Kidney (tissue), 22 donors: ENCODE measurements at places on chromosomes 5 and 9. TPM values are rescaled to one million over a fixed set of nuclear protein-coding genes. Genes with fewer than 3 reads are reported as not detected.

DNA sequence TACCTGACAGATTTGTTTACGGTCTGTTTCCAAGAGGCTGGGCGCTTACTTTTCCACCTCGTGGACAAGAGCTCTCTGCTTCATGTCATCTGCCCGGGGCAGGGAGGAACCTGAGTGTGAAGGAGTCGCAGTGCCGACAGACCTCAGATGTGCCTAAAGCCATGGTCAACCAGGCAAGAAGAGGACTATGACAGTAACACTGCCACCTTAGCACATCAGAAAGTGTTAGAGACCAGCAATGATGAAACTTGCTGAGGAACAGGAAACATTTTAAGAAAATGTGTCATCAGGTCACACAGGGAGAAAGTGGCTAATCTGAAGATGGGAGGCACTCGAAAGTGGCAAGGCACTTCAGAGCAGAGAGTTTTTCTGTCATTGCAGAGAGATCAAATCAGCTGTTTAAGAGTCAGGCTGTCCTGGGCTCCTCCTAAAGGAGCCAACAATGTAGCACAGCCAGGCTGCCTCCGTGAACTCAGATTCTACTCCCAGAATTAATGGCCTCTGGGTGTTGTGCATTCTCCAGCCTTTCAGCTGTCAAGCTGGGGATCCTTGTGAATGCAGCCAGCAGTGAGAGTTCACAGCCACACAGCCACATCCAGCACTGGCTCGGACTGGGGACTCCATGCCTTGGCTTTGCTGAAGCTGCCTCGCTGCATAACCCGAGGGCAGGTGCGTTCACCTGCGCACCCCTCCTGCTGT lies 94.6 kb downstream of the RAPGEF1 start:
- no peak overlapping the region for H3K27ac ChIP-seq
- no peaks in the 10 kb centered on the region for H3K36me3 ChIP-seq
- peaks cover 19% of the 10 kb centered on the region for H3K4me1 ChIP-seq

- H3K27ac ChIP-seq: no peak overlapping the region
- H3K4me1 ChIP-seq: no peaks in the 10 kb centered on the region
- H3K27me3 ChIP-seq: no peaks in the 10 kb centered on the region
- no peak overlapping the region for H3K4me3 ChIP-seq
- peak; percentile 76 for DNase-seq
- no peaks in the 10 kb centered on the region for H3K36me3 ChIP-seq
Observed at GRCh38 chr9:98380065-98380681, 124.7 kb upstream of the TBC1D2 start.

DNA sequence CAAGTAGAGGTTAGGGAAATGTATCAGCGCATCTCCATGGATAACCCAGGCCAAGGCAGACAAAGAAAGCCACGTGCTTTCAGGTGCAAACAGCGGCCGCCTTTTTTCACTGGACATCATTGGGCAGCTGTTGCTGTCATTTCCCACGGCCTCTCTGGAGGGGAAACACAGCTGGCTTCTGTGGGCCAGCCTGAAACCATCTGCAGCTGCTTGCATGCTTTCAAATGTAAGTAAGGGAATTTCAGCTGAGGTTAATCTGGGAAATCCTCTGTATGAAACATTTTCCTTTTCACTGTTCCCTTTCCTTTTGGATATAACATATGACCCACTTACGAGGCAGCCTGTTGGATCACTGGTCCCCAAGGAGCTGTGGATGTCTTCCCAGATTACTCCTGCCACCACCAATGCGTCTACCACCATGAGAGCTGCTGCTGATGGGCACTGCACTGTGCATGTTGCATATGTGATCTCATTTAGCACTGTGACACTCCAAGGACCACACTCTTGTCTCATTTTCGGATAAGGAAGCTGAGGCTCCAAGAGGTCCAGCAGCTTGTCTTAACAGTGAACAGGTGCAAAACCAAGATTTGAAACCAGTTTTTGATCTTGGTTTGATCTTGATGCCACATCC lies 106.3 kb downstream of the C9orf152 start:
- no peak overlapping the region for H3K27ac ChIP-seq
- peaks cover 4% of the 10 kb centered on the region for H3K36me3 ChIP-seq
- no peak overlapping the region for H3K4me3 ChIP-seq
- no peaks in the 10 kb centered on the region for H3K27me3 ChIP-seq
- DNase-seq: no peak
- peaks cover 6% of the 10 kb centered on the region for H3K4me1 ChIP-seq

- H3K36me3 ChIP-seq: no peaks in the 10 kb centered on the region
- no peak overlapping the region for H3K4me3 ChIP-seq
- H3K27me3 ChIP-seq: no peaks in the 10 kb centered on the region
Observed at GRCh38 chr5:87499478-87500410, 87.0 kb upstream of the CCNH start.

The FRMD3 gene
- 9.9 TPM for polyA plus RNA-seq

DNA sequence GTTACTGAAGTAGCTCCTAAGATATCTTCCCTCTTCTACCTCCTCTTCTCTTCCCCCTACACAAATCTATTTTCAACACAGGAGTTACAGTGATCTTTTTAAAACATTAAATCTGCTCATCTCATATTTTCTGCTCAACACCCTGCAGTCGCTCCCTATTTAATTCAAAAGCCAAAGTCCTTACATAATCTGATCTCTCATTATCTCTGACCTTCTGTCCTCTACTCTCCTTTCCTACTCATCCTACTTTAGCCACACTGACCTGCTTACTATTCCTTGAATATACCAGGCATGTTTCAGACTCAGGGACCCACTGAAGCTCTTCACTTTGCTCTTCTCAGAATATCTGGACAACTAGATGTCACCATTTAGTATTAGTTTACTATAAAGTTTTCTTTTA lies 87.9 kb downstream of the YTHDC2 start:
- H3K27me3 ChIP-seq: no peaks in the 10 kb centered on the region
- no peak for DNase-seq
- H3K4me3 ChIP-seq: no peak overlapping the region
- no peaks in the 10 kb centered on the region for H3K36me3 ChIP-seq

DNA sequence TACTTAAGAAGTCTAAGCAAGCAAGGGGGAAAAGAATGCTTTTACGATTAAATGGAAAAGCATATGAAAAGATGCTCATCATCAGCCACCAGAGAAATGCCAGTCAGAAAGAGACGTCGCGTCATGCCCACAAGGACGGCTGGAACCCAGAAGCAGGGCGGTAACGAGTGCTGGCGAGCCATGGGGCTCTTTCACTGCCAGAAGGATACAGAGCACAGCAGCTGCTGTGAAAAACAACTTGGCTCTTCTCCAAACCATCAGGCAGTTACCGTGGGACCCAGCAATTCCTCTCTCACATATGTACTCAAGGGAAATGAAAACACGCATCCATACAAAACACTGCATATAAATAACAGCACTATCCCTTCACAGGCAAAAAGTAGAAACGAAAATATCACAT lies 95.5 kb downstream of the CAMSAP1 start:
- H3K27ac ChIP-seq: no peak overlapping the region
- H3K36me3 ChIP-seq: peaks cover 26% of the 10 kb centered on the region
- no peaks in the 10 kb centered on the region for H3K4me1 ChIP-seq
- H3K27me3 ChIP-seq: no peaks in the 10 kb centered on the region

DNA sequence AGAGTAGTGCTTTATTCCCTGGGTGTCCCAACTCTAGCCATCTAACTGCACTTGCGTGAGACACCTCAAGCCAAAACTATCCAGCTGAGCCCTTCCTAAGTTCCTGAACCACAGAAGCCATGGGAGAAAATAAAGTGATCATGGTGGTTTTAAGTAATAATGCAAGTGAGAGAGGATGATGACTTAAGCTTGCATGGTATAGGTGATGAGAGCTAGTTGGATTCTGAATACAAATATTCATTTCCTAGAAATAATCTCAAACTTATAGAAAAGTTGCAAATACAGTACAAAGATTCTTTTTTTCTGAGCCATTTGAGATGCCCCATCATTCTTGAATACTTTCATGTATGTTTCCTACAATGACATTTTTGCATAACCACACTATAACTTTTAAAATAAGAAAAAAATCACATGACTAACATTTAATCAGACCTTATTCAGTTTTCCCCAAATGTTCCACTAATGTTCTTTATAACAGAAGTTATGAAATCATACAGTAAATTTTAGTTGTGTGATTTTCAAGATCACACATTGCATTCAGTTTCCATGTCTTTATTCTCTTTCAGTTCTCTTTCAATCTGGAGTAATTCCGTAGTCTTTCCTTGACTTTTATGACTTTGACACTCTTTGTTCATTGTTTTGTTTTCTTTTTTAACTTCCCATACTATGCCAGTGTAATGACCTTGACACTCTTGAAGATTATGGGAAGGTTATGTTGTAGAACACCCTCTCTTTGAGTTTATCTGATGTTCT lies 5.5 kb upstream of the AK3 start:
- H3K36me3 ChIP-seq: no peaks in the 10 kb centered on the region
- no peaks in the 10 kb centered on the region for H3K27me3 ChIP-seq
- no peak overlapping the region for H3K4me3 ChIP-seq
- no peak overlapping the region for H3K27ac ChIP-seq

GRCh38 chr5:29382780-29383179 lies 1810.7 kb upstream of the CDH6 start:
- H3K36me3 ChIP-seq: no peaks in the 10 kb centered on the region
- H3K4me1 ChIP-seq: no peaks in the 10 kb centered on the region
- H3K4me3 ChIP-seq: no peak overlapping the region
- DNase-seq: no peak

DNA sequence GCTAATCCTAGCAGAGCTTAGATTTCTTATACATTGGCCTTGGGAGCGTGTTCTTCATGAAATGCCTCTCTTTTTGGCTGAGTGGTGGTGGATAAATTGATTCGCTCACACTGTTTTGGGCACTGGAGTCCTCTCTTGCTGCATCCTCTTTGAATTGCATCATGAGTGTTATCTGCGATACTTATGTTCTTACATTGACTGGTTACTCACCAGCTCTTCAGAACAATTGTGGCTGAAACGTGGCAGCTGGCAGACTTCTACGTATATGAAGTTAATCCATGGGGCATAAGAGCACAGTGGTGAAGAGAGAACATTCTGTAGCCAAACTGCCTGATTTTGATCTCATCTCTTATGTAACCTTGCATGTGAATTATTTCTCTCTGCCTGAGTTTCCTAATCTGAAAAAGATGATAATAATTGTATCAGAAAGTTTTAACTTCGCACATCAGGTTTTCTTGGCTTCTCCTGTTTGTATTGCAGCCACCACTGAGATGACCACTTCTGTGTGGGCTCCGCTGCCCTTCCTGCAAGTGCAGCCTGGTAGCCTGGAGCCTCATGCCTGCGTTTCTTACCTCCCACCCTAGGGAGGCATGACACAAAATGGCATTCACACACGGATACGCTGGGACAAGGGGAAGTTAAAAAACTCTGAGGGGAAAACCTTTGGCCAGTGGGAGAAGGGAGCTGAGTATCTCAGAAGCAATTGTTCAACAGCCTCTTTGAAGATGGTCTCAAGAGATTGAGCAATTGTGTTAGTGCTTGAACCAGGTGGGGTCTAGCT lies 295.2 kb downstream of the ARHGAP26 start:
- H3K4me3 ChIP-seq: no peak overlapping the region
- H3K4me1 ChIP-seq: no peaks in the 10 kb centered on the region
- H3K27me3 ChIP-seq: no peaks in the 10 kb centered on the region
- H3K27ac ChIP-seq: peak overlapping the region; percentile 51
- H3K36me3 ChIP-seq: no peaks in the 10 kb centered on the region
- DNase-seq: no peak

- H3K27ac ChIP-seq: no peak overlapping the region
- H3K4me1 ChIP-seq: no peaks in the 10 kb centered on the region
- no peak overlapping the region for H3K4me3 ChIP-seq
- no peak for DNase-seq
Observed at GRCh38 chr9:36898431-36899020, 135.5 kb downstream of the PAX5 start.

DNA sequence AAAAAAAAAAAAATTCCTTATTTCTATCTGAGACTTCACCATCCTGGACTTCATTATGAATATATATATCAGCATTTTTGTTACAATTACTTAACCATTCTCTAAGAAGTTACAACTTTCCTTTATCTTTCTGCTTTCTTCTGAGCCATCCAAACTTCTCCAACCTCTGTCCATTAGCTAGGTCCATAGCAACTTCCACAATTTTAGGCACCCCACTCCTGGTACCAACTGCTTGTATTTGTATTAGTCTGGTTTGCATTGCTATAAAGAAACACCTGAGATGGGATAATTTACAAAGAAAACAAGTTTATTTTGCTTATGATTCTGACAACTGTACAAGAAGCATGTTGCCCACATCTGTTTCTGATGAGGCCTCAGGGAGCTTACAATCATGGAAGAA lies 182.1 kb downstream of the CDH9 start:
- no peak overlapping the region for H3K4me3 ChIP-seq
- no peak for DNase-seq
- H3K36me3 ChIP-seq: no peaks in the 10 kb centered on the region
- no peak overlapping the region for H3K27ac ChIP-seq
- no peaks in the 10 kb centered on the region for H3K27me3 ChIP-seq

The SPOCK1 gene
- 32.8 TPM for polyA plus RNA-seq

The NUDT12 gene
- 12.7 TPM for polyA plus RNA-seq

GRCh38 chr9:34568133-34568532 lies 21.4 kb downstream of the CNTFR start:
- H3K27me3 ChIP-seq: no peaks in the 10 kb centered on the region
- no peak overlapping the region for H3K4me3 ChIP-seq

DNA sequence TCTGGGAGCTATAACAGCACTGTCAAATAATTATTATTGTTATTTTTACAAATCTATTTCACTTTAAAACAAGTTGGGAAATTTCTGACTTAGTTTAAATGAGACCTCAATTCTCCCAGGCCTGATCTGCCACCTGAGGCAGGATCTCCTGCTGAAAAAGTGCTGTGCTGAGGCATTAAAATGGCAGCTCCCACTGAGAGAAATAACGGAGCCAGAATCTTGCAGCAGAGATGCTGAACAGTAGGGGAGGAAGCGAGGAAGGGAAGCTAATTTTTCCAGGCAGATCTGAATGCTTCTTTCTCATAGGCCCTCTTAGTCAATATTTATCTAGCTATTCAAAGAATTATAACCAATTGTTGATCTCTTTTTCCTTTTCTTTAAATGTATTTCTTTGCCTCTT lies 196.3 kb downstream of the ZNF462 start:
- no peak overlapping the region for H3K27ac ChIP-seq
- DNase-seq: no peak
- H3K4me3 ChIP-seq: no peak overlapping the region
- H3K4me1 ChIP-seq: no peaks in the 10 kb centered on the region

DNA sequence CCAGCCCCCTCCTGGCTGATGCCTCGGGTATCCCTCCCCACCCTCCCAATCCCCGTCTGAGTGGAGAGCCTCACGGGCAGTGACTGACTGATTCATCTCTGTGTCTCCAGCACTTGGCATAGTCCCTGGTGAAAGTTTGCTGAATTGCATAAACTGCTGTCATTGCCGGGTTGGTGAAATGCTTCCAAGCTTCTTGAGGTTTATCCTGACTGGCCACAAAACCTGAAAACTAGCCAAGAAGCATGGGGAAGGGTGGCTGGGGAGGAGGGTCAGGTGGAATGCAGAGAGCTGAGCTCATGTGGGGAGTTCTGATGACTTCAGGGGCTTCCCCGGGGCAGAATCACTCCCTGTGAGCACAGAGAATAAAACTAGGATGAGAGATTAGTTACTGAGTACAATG lies 56.9 kb upstream of the GGTA1 start:
- H3K27me3 ChIP-seq: no peaks in the 10 kb centered on the region
- DNase-seq: no peak
- H3K4me1 ChIP-seq: peaks cover 10% of the 10 kb centered on the region

The ROPN1L gene
- polyA plus RNA-seq: 1.4 TPM
